Fibroblast of the aortic adventitia (primary cell): ENCODE measurements at places on chromosomes 12 and 14.

DNA sequence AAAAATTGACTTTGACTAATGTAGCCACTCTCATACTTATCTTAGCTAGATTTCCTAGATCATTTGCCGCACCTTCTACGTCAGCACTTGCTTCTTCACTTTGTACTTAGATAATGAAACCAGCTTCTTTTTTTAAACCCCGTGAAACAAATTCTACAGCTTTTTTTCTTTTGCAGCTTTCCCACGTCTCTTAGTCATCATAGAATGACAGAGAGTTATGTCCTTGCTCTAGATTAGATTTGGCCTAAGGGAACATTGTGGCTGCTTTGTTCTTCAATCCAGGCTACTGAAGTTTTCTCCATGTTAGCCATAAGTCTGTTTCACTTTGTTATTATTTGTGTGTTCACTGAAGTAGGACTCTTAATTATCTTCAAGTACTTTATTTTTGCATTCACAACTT is 94.9 kb downstream of the SLCO1A2 start:
- DNase-seq = no peak

DNA sequence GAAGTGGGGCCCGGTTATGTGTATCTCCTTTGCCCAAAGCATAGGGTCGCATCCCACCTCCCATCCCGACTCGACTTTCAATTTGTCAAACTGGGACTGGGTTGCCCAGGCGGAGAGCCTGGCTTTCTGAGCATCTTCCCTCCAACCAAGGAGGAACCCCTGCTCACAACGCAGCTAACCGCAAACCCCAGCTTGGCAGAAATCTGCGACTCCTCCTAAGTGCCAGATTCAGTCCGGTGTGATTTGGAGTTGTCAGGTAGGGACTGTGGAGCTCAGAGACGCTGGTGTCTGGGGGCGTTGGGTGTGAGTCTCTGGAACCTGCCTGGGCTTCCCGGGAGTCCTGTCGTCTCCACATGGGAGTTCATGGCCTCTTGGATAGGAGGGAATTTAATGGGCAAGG is 1126.7 kb downstream of the AACS start:
- no peak for DNase-seq

- DNase-seq = peak; percentile 60
Measured at GRCh38 chr14:93008381-93008780, 85.4 kb downstream of the CHGA start.

DNA sequence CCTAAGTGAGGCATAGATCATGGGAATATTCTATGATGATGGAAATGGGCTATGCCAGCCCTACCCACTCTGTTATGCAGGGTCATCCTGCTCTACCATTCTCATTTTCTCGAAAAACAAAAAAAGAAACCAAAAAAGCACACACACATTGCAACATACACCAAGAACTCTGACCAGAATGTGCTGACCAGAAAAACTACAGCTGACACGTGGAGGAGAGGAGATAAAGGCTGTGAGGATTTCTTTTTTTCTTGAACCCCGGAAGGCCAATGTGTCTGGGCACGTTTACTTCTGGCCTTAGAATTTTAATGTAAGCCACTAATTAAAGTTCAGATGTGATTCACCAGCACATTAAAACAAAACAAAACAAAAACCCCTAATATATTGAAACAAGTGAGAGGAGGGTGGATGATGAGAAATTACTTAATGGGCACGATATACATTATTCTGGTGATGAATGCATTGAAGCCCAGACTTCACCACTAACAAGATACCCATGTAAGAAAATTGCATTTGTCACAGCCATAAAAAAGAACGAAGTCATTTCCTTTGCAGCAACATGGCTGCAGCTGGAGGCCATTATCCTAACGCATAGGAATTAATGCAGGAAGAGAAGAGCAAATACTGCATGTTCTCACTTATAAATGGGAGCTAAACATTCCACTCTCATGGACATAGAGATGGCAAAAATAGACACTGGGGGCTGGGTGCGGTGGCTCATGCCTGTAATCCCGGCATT is 66.3 kb upstream of the PLEKHG3 start:
- no peak for DNase-seq

DNA sequence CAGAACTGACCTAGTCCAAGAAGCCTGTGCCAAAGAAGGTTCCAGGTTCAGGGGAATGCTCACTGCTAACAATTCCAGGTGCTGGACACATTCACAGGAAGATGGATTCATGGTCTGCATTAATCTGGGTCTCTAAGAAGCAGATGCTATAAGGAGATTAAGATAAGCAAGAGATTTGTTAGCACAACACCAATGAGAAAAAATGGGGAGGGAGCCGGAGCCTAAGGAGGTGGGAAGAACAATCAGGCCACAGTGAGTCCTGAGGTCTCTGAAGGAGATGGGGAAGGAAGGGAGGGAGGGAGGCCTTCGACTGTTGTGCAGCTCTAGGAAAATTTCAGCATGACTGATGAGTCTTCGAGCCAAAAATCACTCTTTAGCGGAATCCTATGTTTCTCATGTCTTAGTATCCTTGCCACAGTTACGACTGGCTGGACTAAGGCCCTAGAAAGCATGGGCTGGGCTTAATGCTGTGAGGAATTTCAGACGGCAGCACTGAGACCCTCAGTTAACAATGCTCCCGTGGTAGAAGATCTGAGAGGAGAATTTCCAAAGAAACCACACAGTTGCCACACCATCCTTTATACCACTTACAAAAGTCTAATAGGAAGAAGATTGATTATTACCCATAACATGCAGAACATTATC is 31.5 kb upstream of the PTGDR start:
- no peak for DNase-seq

DNA sequence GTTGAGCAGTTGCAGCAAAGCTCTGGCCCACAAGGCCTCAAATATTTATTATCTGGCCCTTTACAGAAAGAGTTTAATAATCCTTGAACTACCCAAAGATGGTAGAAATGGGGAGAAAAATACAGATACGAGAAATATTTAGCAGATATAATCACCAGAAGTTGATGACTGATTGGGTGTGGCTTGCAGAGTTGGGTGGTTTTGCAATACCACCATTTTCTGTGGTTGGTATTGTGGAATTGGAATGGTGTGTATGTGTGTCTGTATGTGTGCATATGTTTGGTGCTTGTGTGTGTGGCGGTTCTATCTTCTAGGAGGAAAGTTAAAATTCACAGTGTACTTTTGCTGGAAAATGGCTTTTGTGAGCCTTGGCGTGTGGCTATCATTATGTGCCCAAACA is 85.4 kb upstream of the MANSC4 start:
- DNase-seq = peak; percentile 72

DNA sequence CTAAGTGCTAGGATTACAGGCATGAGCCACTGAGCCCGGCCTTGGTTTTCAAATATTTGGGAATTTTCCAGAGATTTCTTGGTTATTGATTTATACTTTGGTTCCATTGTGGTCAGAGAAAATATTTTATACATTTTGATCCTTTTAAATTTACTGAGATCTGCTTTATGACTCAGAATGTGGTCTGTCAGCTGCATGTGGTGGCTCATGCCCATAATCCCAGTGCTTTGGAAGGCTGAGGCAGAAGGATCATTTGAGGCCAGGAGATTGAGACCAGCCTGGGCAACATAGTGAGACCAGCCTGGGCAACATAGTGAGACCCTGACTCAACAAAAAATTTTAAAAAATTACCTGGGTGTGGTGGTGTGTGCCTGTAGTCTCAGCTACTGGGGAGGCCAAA is 49.8 kb downstream of the ADCK1 start:
- no peak for DNase-seq

GRCh38 chr14:23864259-23864658 is 89.3 kb upstream of the DHRS4 start:
- DNase-seq = no peak

DNA sequence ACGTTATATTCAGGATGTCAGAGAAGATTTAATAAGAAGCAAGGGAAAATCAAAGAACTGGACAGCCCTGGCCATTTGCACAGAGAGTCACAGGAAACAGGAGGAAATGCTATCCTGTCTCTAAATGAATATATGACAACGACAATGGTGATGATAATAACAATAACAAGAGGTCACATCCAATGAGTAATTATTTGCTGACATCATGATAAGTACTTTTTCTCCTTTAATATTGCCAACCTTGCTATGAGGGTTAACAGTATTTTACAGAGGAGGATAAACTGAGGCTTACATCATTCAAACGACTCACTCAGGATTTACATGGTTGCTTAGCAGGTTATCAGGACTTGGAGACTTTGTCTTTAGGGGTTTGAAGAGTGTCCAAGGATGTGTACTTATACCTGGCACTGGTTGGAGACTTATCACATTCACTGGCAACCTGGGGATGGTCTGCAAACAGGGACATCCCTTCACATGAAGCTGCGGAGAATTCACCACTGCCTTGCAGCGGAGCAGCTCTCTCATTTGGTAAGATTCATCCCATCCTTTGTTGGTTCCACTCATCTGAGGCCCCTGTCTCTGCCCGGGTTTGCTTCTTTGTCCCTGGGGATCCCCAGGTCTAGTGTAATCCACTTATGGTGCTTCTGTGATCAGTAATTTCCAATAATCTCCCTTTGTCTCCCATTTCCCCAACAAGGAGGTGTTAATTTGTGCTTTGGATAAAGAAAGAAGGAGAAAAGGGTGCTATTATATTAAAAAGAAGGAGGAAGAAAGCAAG is 637.8 kb downstream of the BCL11B start:
- DNase-seq = no peak

GRCh38 chr14:22689199-22689598 is 45.0 kb upstream of the OR6J1 start:
- DNase-seq = peak; percentile 98

GRCh38 chr12:69888901-69889300 is 63.9 kb downstream of the MYRFL start:
- no peak for DNase-seq

- DNase-seq = no peak
Measured at GRCh38 chr12:63875703-63876102, 31.2 kb downstream of the SRGAP1 start.

- DNase-seq = peak; percentile 13
Measured at GRCh38 chr14:64826845-64827244, 52.9 kb downstream of the SPTB start.

DNA sequence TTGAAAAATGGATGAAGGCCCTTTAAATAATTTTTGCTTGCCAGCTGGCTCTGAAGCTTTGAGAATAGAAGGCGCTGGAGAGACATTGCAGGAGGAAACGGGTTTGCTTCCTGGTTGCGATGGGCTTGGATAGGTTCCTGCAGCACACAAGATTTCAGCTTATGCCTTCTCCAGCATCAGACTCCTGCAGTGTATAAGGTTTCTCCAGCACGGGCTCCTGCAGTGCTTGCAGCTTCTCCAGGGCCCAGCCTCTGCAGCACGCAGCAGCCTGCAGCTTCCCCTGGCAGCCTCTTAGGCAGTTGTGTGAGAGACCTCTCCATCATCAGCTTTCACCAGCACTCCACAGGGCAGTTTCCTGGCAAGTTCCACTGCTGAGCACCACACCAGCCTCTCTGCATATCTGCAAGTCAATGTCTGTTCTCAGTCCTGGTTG is 78.7 kb upstream of the ZDHHC17 start:
- DNase-seq = peak; percentile 64

DNA sequence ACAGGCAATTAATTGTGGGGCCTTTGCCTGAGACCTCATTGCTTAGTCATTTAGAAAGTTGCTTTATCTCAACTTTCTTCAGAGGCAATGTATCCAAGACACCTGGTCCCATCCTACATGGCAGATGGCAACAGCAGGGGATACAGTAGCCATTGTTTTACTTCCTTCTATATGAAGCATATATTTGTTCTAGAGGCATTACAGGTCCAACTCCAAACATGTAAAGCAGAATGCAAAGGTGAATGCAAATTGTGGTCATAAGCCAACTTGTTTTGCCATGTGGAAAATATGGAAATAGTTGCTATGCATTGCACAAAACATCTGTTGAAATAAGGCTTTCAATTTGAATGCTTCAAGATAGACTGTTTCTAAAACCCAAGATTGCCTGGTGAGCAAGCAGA is 109.8 kb upstream of the BCAT1 start:
- no peak for DNase-seq

DNA sequence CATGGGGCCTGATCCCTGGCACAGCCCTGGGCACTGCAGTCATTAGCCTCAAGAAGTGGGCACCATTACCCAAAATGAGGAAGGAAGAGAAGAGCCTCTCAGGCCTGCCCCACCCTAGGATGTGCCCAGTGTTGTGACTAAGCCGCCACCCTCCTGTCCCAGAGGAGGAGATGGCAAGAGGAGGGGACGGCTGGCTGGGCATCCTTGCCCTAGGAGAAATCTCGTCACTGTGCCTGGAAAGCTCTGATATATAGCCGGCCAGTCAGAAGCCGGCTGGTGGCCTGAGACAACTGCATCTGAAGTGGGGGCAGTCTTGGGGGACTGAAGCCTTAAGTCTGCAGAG is 115.2 kb downstream of the LGMN start:
- no peak for DNase-seq

DNA sequence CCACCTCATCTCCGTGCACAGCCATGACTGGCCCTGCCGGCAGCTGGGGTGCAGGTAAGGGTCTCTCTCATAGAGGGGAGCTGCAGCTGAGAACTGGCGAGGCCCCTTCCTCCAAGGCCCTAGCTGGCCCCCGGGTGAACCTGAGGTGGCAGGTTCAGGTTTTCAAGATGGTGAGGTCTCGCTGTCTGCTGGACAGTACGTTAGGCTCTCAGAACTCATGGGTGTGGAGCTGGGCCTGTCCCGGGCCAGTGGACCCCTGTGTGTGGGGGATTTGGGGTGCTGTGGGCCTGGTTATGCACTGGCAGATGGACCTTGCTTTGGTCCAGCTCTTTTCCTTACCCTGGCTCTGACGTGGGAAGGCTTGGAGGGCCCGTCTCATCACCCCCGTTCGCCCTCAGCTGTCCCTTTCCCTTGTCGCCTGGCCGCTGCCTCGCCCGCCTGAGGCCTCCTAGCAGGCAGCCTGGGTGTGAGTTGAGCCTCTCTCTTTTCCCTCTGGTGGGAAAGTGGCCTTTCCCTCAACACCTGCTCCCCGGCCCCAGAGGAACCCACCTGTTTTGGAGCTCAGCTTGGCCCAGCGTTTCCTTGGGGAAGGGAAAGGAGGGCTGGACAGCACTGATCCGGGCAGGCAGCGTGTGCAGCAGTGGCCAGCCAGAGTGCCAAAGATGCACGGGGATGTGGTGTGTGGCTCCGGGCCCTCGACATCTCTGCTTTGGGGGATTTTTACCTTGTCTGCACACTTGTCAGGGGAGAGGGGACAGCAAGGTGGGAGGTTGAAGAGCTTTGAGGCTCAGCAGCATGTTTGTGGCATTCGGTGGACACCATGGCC is 28.3 kb downstream of the IL31 start:
- DNase-seq = no peak
